ENCODE measurements at places on chromosomes 4 and X.

DNA sequence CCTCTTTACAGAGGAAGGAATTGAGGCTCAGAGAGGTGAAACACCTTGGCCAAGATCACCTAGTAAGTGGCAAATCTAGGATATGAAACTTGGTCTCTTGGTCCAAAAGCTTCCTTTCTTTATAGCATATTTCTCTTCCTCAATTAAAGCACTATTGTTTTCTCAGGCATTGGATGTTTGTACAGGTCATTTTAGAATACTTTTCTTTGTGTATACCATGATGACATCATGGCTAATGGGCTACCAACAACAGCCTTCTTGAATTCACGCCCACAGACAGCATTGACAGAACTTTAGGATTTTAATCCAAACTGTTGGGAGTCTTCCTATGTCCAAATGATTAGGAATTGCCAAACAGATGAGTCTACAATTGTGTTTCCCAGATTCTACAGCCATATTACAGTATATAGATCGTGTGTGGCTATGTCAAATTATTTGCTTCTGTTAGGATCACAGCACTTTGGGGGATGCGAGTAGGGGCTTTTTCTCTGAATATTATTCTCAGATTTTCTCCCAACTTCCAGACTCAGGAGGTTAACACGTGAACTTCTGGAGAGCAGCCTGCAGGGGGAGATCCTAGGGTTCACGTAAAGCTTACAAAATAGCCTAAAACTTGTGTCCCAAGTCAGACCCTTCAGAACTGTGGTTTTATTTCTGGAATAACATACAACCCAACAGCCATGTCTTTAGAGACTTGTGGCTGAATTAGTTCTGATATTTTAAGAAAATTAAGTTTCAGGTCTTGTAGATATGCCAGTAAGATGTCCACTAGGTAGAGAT, 191.8 kb downstream of the SHROOM3 start:
- DNase-seq = no peak

- no peak for DNase-seq
Measured at GRCh38 chr4:111776561-111776960, 368.7 kb upstream of the FAM241A start.

- no peak for DNase-seq
Measured at GRCh38 chr4:3107691-3108121, 33.2 kb downstream of the HTT start.

- no peak for DNase-seq
Measured at GRCh38 chrX:88881536-88881935, 134.5 kb downstream of the CPXCR1 start.

GRCh38 chr4:125837493-125838201, 522.9 kb downstream of the FAT4 start:
- DNase-seq = no peak

- no peak for DNase-seq
Measured at GRCh38 chrX:21151051-21151450, 223.2 kb upstream of the CNKSR2 start.

- DNase-seq = no peak
Measured at GRCh38 chr4:73741031-73741749, 821 bp downstream of the CXCL8 start.

GRCh38 chr4:10034612-10035104, 13.4 kb upstream of the SLC2A9 start:
- no peak for DNase-seq

DNA sequence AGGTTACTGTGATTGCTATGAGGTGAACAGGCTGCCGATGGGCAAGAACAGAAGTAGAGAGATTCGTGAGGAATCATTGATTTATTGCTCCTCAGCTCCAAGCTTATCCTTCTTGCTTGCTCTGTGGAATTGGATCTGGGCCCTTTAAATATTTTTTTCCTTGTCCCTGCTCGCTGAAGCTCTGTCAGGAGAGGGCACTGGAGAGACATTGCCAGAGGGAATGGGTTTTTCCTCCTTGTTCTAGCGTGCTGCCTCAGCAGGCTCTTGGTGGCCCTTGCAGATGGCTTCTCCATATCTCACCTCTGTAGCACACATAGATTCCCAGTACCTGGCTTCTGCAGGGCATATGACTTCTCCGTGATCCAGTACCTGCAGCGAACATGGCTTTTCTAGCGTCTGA, 67.4 kb downstream of the CNGA2 start:
- DNase-seq = no peak

DNA sequence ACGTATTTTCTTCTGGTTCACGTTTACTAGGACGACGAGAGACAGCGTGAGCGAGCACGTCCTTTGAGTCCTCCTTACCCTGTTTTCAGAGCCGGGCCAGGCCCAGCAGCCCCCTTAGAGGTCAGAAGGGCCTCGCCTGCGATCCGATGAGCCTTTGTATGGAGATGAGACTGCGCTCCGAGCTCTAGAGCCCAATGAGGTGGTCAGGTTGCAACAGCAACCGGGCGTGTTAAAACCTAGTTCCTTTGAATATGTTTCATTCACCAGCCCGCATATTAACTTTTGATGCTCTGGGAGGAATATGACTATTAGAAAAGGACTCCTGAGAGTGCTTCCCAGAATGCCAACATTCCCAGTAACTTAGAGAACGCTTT, 55.6 kb upstream of the TADA2B start:
- no peak for DNase-seq

GRCh38 chrX:154117566-154117965, 20.0 kb upstream of the MECP2 start:
- DNase-seq = no peak

DNA sequence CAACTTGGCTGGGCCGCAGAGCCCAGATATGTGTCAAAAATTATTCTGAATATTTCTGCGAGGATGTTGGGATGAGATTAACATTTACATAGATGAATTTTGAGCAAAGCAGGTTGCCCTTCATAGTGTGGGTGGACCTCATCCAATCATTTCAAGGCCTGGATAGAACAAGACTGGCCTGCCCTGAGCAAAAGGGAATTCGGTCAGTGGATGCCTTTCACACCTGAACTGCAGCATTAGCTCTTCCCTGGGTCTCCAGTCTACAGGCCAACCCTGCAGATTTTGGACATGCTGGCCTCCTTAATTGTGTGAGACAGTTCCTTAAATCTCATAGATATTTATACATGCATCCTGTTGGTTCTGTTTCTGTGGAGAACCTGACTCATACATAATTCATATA, 32.4 kb upstream of the SLC10A4 start:
- DNase-seq = no peak

DNA sequence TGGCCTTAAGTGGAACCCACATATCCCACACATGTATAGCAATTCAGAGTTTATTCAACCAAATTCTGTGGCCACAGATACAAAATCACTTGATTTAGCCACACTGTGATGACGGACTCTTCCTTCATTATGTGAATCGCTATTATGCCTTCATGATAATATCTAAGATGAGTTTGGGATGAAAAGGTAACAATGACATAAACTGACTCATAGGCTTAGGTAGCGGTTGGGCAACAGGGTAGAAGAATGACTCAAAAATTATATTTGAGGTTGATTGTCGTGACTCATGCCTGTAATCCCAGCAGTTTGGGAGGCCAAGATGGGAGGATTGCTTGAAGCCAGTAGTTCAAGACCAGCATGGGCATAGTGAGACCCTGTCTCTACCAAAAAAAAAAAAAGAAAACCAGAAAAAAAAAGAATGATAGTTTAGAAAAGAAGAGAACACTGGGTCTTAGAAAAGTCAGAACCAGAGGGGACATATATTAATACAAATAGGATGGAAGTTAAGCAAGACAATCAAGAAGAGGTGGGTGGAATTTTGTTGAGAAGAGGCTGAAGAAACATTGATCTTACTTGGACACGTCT, 70.4 kb upstream of the USP9X start:
- no peak for DNase-seq

- no peak for DNase-seq
Measured at GRCh38 chr4:187668526-187669082, 327.0 kb upstream of the ZFP42 start.

DNA sequence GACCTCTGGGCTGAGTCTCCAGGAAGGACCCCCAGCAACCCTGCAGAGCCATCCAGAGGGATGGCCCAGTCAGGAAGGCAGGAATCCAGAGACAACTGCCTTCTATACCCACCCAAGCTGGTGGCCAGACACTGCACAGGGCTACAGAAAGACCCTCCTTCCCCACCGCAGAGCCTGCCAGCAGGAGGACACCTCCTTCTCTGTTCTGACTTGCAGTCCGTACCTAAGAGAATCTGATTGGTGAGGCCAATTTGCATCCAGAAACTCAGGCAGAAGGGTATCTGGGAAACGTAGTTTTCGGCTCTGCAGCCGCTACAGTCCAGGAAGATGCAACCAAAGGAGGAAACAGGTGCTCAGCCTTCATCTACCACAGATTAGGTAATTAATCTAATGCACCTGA, 155.4 kb upstream of the FRG1 start:
- no peak for DNase-seq

Measured in NCI-H187 treated with DMSO at 0.1 percent for 48 hours (cell line).